ENCODE measurements at places on chromosomes 2 and 18.

- DNase-seq: no peak
Observed at GRCh38 chr18:70920840-70921374, 632.1 kb downstream of the SOCS6 start.

- no peak for DNase-seq
Observed at GRCh38 chr2:202101026-202101579, 28.0 kb downstream of the KIAA2012 start.

- DNase-seq: no peak
Observed at GRCh38 chr18:60978338-60978737, 354.9 kb upstream of the CDH20 start.

DNA sequence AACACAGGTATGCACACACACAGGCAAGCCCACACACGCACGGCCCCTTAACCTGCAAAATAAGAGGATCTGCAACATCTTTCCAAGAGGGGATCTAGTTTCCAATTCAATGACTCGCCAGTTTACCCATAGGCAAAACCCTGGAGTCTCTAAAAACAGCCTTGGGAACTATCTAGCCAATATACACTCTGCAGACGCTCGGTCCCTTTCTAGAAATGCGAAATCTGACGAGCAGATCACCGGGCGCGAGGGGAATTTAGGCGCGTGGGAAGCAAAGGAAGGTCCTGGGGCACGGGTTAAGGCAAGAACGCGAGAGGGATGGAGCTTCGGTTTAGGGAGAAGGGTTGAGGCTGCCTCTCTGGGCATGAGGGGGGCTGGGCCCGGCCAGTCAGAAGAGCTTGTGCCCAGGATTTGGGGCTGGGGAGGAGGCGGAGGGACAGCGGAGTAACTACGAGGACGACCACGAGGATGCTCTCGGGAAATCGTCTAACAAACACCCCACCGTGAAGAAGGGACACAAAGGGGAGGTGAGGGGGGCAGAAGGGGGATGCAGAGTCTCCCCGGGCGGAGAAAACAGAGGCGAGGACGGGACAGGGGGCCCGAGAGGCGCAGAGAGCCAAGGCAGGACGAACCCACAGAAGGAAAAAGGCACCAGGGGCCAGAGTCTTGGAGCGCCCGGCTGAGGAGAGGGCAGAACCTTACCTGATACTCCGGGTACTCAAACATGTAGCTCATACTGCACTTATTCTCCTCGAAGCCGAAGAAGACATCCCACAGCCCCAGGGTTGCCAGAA is 542 bp downstream of the PGAP1 start:
- peak; percentile 21 for DNase-seq

DNA sequence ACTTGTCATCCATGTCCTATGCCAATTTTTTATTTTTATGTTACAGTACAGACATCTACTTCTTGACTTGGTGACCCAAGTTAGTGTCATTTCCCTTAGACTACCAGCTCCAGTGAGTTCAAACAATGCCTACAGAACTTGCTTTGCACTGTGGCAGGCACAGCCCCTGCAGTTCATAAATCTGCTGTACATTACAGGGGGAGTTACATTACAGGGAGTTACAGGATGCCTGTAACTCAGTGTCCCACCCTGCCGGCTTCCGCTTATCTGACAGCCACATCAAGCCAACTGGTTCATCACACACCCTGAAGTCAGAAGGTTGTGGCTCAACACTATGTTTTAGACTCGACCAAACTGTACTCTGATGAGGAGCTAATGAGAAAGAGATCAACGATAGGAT is 7.8 kb upstream of the NPAS2 start:
- DNase-seq: no peak

GRCh38 chr18:41548521-41549260 is 406.3 kb upstream of the PIK3C3 start:
- DNase-seq: no peak

DNA sequence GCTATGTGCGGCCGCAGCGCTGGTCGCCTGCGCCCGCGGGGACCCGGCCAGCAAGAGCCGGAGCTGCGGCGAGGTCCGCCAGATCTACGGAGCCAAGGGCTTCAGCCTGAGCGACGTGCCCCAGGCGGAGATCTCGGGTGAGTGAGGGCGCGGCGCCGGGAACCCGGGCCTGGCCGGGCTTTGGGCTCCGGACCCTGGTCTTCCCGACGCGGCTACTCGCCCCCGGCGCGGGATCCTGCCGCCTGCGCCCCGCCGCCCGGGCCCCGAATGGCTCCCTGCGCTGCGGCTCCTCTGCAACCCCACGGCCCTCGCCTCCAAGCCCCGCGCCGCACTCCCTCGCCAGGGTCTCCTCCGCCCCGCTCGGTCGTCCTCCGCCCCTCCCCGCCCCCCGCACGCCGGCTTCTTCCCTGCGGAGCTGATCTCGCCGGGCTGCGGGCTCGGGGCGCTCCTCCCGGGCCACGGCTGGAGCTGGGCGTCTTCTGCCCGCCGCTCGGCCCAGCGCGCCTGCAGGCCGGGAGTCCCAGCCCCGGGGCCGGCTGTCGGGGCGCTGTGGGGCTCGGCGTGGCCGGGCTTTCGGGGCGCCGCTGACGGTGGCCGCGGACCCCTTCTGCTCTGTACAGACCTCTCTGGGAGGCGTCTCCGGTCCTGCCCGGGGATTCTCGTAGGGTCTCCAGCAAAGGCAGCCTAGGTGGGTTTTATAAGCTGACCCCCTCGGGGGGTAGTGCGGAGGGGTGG is 652 bp downstream of the GPC1 start:
- DNase-seq: no peak

DNA sequence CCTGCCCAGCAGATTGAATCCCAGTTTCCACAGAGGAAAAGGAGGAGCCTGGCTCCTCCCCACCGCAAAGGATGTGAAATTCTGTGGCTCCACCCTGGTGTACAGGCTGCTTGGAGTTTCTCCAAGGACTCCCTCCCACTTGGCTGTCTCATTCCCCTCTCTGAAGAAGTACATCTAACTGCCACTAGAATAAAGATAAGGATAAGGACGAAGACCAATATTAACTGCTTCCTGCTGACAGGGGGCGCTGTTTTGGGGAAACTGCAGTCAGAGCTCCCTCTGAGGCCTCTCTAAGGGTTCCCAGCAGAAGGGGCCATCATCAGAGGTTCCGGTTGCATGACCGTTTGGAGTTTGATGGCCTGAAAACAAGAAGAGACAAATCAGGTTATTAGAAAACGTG is 790.9 kb downstream of the CPS1 start:
- no peak for DNase-seq

- DNase-seq: no peak
Observed at GRCh38 chr2:47198985-47199451, 43.9 kb upstream of the STPG4 start.

- DNase-seq: no peak
Observed at GRCh38 chr2:181314551-181314950, 142.6 kb upstream of the ITGA4 start.

GRCh38 chr2:162688403-162688802 is 150.2 kb downstream of the KCNH7 start:
- DNase-seq: no peak

GRCh38 chr2:216031960-216032689 is 18.8 kb upstream of the MREG start:
- no peak for DNase-seq

DNA sequence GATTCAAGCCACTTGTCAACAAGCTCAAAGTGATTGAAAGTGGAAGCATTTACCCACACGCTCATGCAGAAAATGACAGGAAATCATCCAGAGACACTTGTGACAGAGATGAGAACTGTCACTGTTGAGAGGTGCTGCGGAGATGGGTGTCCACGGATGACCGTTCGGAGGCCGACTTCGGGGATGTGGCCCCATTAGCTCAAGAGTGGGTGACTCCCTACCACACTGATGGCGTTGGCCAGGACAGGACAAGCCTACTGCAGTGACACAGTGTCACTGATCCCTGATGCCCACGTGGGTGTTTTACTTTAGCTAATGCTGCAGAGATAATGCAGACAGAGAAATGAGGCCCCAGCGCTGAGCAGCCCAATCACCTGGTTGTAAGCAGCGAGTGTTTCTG is 81.5 kb upstream of the YWHAQ start:
- no peak for DNase-seq

GRCh38 chr2:130767408-130767775 is 12.1 kb downstream of the AMER3 start:
- no peak for DNase-seq

All from activated CD4-positive, alpha-beta T cell treated with anti-CD3 and anti-CD28 coated beads, Interleukin-2, amount 50 U/mL, for 4 hours (primary cell).